Hypothalamus (tissue), 51 donors: ENCODE measurements at places on chromosomes 4 and X.

GRCh38 chrX:105822138-105823091 lies at the start of gene NRK:
NRK (plus strand) TSS chrX:105822539; CDS start chrX:105822846, 307 bp downstream.
- DNase-seq, result no peak

DNA sequence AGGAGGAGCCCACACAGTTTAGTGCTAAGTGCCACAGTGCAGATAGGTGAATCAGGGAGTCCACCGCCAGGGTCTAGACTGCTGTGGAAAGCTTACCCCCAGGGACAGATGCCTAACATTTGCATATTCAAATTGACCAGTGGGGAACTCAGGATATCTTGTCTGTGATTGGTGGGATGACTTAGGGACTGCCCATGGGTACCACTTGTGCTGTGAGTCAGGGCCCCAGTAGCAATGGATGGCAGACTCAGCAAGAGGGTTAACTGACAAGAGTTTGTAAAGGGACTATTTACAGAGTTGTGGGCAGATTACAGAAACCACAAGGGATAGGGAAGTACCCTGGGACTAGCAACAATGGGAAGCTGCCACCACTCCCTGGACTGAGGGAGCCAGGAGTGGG lies 282.1 kb downstream of the BCOR start:
- DNase-seq, result no peak

- DNase-seq, result no peak
These were observed 305.2 kb upstream of the ARSJ start for GRCh38 chr4:114284629-114285028.

DNA sequence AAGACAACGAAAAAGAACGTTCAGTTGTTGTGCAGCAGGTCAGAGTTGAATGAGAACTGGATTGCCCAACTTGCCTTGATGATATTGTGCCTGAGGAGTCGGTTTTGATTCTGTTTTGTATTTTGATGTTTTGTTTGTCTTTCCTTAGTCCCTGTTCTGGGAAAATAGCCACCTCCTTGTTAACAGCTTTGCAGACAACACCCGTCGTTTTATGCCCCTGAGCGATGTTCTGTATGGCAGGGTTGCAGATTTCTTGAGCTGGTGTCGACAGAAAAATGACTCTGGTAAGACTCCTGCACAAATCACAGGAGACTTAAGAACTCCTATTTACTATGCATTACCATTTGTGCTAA lies 4.5 kb downstream of the BST1 start:
- no peak for DNase-seq

DNA sequence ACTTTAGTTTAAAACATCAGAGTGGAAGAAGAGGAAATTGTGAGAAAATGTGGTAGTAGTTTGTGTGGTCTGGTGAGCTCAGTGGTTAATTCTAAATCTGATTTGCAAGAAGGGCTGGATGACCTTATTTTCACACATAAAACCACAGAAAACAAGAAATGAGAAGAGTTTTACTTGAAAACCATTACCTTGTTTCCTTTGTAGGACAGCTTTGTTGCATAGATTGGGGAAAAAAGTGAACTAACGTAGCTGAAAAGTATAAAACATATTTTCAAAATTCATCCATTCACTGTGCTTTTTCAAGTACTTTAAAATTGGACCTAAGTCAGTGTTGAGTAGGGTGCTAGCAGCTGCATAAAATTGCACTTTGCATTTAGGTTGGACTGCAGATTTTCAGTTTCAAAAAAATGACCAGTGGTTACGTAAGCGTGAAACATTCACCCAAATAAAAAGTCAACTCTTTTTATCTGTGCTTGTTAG lies 211.3 kb downstream of the ARHGAP10 start:
- DNase-seq, result no peak

- no peak for DNase-seq
These were observed 40.3 kb upstream of the NKRF start for GRCh38 chrX:119646515-119646914.

GRCh38 chr4:41332510-41333054 lies 75.9 kb downstream of the UCHL1 start:
- DNase-seq, result no peak

DNA sequence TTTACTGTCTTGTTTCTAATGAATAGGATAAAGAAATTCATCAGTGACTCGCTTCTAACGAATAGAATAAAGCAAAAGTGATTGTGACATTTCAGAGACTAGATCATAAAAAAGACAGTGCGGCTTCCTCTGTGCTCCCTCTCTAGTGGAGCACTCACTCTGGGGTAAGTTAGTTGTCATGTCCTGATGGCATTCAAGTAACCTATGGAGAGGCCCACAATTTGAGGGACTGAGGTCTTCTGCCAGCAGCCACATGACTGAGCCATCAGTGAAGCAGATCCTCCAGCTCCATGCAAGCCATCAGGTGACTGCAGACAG lies 72.4 kb downstream of the YIPF6 start:
- no peak for DNase-seq

GRCh38 chrX:44002567-44002966 lies 29.4 kb upstream of the NDP start:
- no peak for DNase-seq

DNA sequence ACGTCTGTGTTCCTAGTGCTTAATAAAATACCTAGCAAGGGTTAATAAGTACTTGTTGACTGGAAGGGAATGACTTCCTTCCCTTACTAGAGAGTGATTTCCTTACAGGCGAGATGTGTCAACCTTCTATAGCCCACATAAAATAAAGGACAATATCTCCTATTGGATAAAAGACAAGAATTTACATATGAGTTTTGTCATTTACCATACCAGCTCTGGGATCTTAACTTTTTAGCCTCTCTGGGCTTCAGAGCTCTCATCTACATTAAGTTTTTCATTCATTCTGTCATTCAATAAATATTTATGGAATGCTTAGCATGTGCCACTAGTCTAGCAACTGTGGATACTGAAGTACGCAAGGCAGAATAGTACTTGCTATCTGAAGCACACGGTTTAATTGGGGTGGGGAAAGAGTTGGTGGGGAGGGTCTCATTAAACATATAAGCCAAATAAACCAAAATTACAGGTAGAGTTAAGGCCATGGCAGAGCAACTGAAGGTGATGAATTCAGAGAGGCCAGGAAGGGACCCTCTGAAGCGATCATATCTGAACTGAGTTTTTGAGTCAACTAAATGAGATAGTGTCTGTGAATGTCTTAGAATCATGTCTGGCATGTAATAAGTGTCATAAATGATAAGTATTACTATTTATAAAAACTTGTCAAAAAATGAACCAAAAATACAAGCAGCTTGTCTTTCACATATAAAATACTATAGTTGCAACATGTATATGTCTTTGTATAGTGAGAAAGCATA lies 91.6 kb upstream of the BMP2K start:
- DNase-seq, result no peak

- no peak for DNase-seq
These were observed 39.7 kb downstream of the TRIM61 start for GRCh38 chr4:164937576-164938270.

- no peak for DNase-seq
These were observed 118.4 kb upstream of the LNX1 start for GRCh38 chr4:53709693-53710092.
